ENCODE measurements at places on chromosomes 4 and X.

- no peak for DNase-seq
Observed at GRCh38 chr4:37040816-37041215, 203.7 kb upstream of the NWD2 start.

GRCh38 chr4:131644619-131645018 lies 1504.5 kb upstream of the PCDH10 start:
- no peak for DNase-seq

- no peak for DNase-seq
Observed at GRCh38 chrX:25005382-25006185, 10.2 kb downstream of the ARX start.

DNA sequence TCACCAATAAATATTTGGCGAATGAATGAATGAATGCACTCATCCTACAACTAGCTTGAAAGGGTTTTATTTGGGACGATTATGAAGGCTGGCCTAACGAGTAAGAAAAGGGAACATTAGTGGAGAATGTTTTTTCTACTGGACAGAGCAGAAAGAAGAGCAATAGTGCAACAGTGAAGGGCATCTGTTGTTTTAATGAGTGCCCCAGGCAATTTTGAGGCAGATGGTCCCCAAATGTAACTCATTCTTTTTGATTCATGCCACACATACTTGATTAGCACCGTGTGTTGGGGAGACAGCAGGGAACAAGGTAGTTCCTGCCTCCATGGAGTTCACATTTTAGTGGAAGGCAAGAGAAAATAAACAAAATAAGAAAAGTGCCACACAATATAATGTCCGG lies 22.7 kb upstream of the INTS6L start:
- DNase-seq = no peak

GRCh38 chrX:69932323-69932722 lies 117.4 kb downstream of the AWAT2 start:
- DNase-seq = no peak

DNA sequence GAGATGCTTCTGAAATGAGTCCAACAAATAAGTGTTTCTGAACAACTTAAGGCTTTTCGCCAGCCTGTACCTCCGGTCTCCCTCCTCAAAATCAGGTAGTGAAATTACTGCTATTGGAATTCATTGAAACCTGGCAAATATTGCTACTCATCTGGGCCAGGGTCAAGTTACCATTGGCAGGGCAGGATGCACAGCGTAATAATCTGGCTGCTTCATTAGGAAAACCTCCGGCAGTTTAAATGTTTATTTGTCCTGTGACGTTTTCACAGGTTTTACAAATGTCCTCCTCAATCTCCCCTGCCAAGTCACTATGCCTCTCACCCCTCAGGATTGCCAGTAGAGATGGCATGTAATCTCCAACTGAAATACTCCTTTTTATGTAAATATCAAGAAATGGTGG lies 92.6 kb upstream of the KDR start:
- no peak for DNase-seq

DNA sequence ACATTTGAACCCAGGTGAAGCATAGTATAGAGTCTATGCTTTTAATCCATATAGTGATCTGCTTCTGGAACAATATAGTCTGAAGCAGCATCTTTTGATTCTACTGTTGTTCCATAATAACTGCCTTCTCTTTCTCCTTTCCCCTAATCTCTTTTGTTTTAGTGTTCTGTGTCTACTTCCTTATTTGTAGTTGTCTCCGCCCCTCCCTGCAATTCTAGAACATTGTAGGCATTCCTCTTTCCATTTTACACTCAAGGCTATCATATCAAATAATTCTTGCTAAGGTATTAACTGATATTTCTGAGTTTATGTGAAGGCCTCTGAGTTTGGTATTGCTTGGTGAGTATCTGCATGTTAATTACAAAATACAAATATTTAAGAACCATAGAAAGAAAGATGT lies 11.6 kb downstream of the BLTP1 start:
- DNase-seq = no peak

DNA sequence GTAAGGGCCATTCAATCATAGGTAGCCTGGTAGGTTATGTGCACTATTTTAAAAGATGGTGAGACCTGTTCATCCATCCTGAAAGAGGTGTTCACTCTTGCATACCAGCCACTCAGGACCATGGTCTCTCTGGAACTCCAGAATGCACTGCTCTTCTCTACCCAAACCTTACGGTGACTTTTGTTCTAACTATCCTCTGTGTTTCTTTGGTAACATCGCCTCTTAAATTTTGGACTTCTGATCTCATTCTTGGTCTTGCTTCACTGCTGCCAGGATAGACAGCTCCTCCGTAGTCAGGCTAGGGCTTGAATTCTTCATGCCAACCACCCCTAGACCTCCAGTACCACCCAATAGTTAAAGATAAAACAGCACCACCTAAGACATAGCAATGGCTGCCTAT lies 346.3 kb upstream of the GALNT7 start:
- no peak for DNase-seq

- DNase-seq = no peak
Observed at GRCh38 chr4:144788469-144788868, 142.5 kb downstream of the HHIP start.

GRCh38 chrX:38627683-38628082 lies 66.3 kb downstream of the TSPAN7 start:
- no peak for DNase-seq

DNA sequence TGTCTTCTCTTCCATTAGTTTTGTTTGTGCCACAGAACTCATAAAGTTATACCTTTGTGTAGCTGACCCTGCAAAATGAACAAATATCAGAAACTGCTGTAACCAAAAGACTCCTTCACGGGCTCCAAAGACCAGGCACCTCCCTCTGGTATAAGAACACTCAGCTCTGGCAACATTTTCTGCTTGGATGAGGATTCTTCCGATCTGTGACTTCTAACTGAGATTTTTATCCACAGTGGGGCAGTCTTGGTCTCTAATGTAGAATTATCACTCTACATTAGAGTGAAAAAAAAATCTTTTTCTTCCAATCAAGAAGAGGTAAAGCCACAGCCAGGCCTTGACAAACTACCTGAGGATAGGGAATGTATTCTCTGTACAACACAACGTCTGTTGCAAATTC lies 38.5 kb upstream of the PRSS48 start:
- DNase-seq = no peak

- DNase-seq = no peak
Observed at GRCh38 chrX:41946235-41946634, 22.9 kb upstream of the CASK start.

- DNase-seq = no peak
Observed at GRCh38 chr4:120754590-120754989, 167.9 kb downstream of the PRDM5 start.

DNA sequence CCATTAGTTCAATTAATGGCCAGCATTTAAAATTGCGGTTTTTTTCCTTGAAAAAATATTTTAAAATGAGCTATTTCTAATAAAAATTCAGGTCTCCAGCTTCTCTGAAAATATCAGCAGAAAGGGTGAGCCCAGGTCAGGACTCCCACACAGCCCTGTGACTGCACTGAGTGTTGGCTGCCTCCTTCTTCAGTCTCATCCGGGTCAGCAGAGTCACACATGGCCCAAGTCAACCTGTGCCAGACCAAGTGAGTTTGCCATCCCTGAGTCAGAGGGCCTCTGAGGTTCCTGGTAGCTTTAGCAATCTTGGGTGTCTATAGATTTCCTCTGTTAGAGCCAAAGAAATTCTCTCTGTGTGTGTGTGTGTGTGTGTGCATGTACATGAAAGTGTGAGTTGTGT lies 22.1 kb upstream of the MSX1 start:
- DNase-seq = no peak

- DNase-seq = no peak
Observed at GRCh38 chr4:82898322-82899243, 2.0 kb upstream of the THAP9 start.

DNA sequence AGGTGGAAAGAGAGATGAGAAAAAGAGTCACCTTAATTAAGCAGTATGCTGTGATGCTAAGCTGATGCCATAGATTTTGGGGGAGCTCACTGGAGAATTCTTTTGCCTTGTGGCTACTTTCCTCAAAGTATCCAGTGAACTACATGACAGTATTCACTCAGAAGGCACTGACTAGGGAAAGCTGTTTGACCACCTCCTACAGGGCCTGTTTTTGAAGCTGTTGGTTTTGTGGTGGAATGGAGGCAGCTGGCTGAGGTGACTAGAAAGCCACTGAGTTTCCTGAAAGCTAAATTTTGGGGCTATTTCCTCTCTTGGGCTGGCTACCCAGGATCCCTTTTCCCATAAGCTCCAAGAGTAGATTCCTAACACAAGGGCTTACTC lies 124.8 kb upstream of the EOLA2 start:
- no peak for DNase-seq

All from activated CD8-positive, alpha-beta memory T cell treated with anti-CD3 and anti-CD28 coated beads for 48 hours (primary cell).